ENCODE measurements at places on chromosomes 6 and 20.

GRCh38 chr6:38942965-38943364, 105.6 kb upstream of the GLP1R start:
- DNase-seq: no peak

- no peak for DNase-seq
Observed at GRCh38 chr6:121896771-121897170, 461.3 kb downstream of the GJA1 start.

DNA sequence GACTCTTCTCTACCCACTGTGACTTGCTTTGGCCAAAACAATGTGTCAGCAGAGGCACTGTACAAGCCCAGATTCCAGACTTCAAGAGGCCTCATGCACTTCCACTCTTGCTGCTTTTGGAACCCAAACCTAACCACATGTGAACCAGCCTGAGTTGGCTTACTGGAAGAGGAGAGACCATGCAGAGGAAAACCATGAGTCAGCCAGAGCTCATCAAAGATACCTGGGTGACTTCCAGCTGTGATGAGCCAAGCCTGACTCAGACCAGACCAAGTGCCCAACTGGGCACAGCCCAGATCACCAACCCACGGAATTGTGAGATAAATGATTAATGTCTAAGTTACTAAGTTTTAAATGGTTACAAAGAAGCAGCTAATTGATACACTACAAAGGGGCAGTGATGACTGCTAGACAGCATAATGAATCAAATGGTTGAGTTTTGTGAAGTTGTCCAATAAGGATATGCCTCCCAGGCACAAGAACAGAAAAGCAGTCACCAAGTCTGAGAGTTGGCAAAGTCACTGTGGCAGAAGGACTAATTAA, 16.2 kb upstream of the BEND6 start:
- DNase-seq: peak; percentile 99

- DNase-seq: no peak
Observed at GRCh38 chr20:41142245-41142644, 4.9 kb downstream of the PLCG1 start.

DNA sequence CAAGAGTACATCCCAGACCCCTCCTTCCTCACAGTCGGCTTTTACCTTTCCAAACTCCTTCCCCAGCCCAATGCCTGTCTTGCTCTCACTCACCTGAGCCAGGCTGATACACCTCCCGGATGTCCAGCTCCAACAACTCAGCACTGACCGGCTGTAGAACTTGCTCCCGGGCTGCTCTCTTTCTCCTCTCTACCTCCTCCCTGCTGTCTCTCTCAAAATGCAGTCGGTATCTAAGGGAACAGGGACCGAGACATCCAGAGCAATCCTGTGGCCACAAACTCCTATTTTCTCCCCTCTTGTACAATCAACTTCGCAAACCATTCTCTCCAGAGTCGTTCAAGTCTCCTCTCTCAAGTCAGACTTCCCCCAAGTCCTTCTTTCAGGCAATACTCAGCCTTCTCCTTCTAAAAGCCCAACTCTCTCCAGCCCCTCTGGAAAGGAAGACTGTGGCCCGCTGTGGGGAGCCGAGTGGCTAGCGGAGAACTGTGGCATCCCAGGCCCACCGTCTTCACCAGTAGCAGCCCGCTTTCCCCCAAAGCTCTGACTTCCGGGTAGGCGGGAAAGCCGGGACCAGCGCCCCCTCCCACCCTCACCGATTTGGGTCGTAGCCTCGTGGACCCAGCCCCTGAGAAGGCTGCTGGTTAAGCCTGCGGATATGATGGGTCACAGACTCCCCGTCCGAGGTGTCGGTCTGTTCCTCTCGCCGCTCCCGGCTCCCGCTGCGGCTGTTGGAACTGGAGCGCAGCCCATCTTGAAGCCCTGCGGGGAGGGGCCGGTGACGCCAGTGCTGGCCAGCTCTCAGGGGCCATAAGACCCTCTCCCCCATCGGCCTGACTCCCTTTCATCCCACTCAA, 1.1 kb downstream of the GNL1 start:
- DNase-seq: no peak

DNA sequence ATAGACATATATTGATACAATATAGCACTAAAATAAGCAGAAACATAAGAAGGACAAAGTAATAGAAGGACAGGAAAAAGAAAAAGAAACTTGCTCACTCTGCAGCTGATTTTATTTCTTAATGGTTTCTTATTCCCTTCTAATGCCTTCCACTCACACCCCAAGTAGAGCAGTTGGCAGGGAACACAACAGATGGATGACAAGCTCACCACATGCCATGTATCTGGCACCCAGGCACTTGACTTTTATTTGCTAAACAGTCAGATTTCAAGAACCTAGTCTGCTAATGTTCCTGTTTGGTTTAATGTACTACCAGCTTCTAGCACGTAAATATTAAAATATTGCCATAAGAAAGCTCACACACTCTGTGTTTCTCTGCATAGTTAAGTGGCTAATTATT, 87.1 kb downstream of the COL19A1 start:
- no peak for DNase-seq

DNA sequence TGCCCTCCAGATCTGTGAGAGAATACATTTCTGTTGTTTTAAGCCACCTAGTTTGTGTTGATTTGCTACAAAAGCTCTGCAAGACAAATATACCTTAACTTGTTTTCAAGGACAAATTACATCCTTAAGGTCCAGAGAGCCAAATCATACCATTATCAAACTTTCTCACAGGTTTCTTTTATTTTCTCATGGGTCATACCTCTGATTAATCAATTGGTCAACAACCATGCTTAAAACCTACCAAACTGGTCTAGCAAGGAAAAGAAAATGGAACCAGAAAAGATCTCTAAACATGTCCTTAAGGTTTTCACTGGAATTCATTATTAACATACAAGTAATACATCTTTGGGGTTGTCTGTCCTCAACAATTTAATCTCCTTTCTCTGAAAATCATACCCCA, 535.0 kb downstream of the CD83 start:
- no peak for DNase-seq

GRCh38 chr20:57998276-57998675, 230.2 kb downstream of the ANKRD60 start:
- no peak for DNase-seq

DNA sequence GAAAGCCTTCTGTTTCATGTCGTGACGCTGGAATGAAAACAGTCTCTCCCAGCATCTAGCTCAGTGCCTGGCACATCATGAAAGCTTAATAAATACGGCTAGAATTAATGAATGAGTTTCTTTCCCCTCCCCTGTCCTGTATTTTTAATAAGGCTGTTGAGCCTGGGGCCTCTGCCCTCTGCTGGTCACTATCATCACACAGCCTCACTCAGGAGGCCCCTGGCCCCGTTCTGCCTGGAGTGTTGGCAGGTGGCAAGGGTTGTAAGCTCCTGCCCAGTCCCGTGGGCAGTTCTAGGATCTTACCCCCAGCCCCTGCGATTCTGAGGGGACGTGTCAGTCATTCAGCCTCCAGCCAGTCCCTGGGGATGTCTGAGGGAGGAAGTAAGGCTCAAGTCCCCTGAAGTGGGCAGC, 41.4 kb downstream of the PHACTR3 start:
- DNase-seq: no peak

GRCh38 chr6:7261852-7262461, 51.0 kb downstream of the SSR1 start:
- no peak for DNase-seq

DNA sequence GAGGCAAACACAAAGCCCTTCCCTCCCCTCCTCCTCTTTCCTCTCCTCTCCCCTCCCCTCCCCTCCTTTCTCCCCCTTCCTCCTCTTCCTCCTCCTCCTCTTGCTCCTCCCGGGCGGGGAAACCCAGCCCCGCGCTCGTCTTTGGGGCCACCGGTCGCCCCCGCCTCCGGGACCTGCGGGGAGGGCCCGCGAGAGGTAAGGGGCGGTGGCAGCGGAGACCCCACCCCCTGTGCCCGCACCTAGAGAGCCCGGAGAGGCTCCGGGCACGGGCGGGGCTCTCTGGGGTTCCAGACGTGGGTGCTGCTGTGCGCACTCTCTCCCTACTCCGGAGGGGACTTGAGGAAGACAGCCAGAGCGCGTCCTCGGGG, at the start of gene RIN2:
RIN2 (plus strand) TSS at position 126 of the 368 bp plus-strand sequence. CDS start 131,344 bp downstream, outside the sequence.
- no peak for DNase-seq

DNA sequence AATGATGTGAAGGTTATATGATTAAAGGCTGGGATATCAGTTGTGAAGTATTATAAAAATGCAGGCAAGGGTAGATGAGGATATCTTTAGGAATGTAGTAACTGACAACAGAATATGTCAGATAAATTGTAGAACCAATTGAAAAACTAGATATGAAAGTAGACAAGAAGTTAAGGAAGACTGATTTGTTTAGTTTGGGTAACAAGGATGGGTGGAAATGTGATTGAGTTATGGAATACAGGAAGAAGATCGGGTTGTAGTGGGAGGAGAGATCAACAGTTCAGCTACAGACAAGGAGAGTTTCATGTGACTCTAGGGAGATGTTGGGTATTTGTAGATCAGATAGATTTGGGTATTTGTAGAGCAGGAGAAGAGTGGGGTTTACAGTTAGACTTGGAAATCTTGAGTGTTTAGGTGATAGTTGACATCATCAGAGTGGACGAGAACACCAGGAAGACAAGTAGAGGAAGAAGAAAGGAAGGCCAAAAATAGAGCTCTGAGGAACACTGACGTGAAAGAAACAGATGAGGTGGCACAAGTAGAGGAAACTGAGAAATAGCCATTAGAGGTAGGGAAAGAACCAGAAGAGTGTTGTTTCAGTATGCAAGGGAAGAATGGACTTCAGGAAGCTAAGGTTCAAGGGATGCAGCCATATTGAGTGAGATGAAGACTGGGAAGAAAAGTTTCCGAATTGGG, 12.1 kb upstream of the TSPYL1 start:
- no peak for DNase-seq

GRCh38 chr20:57688864-57689263, 21.0 kb downstream of the PMEPA1 start:
- DNase-seq: no peak

DNA sequence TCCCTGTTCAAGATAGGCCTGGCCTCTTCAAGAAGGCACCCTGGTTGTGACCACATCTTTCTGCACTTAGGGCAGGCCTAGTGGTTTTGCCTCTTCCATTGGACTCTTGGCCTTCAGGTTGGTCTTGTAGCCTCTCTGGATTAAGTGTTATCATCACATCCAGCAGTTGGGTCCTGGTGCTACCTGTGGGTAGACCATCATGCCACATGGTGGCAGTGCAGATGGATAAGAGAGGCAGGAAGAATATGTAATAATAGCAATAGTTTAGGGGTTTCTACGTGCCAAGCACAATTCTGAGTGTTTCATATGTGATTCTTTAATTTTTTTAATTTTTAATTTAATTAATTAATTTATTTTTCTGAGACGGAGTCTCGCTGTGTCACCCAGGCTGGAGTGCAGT, 28.5 kb upstream of the SNRPB2 start:
- no peak for DNase-seq

GRCh38 chr20:56788041-56788670, 159.1 kb downstream of the TFAP2C start:
- peak; percentile 92 for DNase-seq

DNA sequence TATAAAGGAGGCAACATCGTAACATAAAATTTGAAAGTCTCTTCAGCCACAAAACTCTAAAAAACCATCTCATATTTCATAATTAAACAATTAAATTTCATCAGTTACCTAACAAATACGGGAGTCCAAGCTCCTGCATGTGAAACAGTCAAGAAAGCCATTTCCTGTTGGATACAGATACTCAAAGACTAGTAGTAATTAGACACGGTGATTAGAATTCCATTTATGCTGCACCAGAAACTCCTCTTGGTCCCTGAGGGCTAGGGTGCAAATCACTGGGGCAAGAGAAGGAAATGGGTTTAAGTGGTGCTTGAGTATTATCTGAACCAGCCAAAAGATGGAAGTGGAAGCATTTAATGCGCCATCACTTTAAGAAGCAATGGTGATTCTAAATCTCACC, 27.4 kb downstream of the TRAM2 start:
- no peak for DNase-seq

DNA sequence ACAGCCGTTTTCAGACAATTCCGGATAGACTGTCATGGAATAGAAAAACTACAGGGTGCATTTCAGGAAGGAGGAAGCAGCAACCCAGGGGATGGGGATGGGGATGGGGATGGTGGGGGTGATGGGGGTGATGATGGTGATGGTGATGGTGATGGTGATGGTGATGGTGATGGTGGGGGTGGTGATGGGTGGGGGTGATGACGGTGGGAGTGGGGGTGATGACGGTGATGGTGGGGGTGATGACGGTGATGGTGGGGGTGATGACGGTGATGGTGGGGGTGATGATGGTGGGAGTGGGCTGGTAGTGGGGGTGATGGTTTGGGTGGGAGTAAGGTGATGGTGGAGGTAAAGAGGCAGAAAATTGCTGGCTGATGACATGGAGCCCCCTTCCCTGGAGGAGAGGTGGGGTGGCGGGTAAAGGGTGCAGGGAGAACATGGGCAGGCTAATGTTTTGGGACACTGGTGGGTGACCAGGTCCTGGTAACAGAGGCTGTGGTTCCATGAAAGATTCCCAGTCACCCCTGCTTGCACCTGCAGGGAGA, 17.5 kb downstream of the LAMA5 start:
- no peak for DNase-seq

GRCh38 chr6:14337152-14337551, 219.6 kb downstream of the CD83 start:
- no peak for DNase-seq

DNA sequence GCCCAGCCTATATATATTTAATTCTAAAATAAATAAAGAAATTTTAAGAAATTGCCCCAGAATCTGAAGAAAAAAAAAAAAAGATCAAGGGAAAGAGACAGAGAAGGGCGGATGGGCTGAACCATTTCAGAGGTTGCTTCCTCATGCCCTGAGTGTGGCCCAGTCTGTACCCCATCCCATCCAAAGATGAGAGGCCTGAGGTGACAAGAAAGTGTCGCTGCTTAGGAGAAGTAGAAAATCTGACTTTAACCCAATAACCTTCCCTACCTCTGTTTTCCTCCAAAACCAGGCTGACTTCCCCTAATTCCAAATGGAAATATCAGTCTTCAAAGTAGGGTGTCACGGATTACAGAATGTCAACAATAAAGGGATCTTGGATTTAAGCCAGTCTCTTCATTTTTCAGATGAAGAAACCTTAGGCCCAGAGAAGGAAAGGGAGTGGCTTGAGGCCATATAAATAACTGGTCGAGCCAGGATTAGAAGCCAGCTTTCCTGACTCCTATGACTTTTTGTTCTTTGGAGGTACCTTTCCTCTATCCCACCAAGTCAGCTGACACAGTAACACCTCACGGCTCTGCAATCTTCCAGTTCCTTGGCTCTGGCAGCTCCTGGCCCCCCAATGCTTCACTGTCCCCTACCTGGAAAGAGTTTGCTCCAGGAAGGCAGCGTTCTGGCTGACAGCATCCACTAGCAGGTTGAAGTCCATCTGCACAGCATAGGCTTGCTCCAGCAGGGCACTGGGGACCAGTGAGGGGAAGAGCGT, 10.1 kb downstream of the GSS start:
- no peak for DNase-seq

GRCh38 chr6:52162940-52163908, 23.0 kb upstream of the IL17A start:
- peak; percentile 10 for DNase-seq
